ENCODE measurements at places on chromosomes 1 and 21.

- no peak for DNase-seq
Measured at GRCh38 chr1:159939678-159940002, 5.8 kb downstream of the IGSF9 start.

- peak; percentile 37 for DNase-seq
Measured at GRCh38 chr1:167629681-167630567, at the start of gene RCSD1. RCSD1 (plus strand) TSS chr1:167630232; CDS start chr1:167630424, 192 bp downstream.

DNA sequence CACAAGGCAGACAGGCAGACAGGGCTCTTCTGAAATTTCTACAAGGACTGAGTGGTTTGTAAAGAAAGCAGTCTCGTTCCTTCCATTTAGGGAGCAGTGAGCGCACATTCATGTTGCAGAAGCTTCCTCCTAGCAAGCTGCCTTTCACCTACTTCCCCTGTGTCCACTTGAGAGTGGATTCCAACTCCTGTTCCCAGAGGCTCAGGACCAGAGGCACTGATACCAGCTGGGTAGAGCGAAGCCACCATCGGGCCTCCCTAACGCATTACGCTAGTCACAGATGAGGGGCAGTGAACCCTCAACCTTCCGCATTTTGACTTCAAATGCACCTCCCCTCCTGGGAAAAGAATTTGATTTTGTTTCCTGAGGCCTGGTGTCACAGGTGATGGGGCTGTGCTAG lies 215.8 kb downstream of the SIPA1L2 start:
- DNase-seq = no peak

DNA sequence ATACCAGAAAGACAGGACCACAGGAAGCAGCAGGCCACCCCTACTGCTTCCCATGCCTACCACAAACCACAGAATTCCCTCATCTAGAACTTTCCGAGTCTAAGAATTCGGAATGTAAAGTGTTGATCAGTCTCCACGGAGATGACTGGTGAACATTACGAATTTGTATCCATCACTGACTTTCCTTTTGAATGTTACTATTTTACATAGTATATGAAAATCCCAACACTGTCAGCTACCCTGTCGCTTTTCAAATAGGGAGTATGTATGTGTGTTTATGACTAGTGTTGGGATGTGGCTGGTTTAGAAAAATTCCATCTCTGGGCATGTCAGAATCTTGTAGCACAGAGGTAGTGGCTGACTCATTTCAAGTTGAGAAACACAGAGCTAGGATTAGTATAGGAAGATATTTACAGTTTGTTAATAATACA lies 118.2 kb downstream of the COQ8A start:
- peak; percentile 49 for DNase-seq

- peak; percentile 83 for DNase-seq
Measured at GRCh38 chr1:117695796-117696490, 90.1 kb downstream of the TENT5C start.

DNA sequence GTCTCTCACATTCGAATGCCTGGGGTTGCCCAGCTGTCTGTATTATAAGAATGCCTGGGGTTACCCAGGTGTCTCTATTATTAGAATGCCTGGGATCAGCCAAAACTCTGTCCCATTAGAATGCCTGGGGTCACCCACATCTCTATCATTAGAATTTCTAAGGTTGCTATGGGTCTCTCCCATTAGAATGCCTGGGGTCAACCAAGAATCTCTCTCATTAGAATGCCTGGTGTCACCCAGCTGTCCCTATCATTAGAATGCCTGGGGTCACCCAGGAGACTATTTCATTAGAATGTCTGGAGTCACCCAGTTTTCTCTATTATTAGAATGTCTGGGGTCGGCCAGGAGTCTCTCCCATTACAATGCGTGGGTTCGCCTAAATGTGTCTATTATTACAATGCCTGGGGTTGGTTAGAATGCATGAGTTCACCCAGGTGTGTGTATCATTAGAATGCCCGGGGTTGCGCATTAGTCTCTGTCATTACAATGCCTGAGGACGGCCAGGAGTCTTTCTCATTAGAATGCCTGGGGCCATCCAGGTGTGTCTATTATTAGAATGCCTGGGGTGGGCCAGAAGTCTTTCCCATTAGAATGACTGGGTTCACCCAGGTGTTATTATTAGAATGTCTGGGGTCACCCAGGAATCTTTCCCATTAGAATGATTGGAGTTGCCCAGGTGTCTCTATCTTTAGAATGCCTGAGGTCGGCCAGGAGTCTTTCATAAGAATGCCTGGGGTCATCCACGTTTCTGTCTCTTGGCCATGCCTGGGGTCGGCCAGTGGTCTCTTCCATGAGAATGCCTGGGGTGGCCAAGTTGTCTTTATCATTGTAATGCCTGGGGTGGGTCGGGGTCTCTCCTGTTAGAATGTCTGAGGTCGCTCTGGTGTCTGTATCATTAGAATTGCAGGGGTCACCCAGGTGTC lies 59.6 kb downstream of the RNF187 start:
- DNase-seq = no peak

DNA sequence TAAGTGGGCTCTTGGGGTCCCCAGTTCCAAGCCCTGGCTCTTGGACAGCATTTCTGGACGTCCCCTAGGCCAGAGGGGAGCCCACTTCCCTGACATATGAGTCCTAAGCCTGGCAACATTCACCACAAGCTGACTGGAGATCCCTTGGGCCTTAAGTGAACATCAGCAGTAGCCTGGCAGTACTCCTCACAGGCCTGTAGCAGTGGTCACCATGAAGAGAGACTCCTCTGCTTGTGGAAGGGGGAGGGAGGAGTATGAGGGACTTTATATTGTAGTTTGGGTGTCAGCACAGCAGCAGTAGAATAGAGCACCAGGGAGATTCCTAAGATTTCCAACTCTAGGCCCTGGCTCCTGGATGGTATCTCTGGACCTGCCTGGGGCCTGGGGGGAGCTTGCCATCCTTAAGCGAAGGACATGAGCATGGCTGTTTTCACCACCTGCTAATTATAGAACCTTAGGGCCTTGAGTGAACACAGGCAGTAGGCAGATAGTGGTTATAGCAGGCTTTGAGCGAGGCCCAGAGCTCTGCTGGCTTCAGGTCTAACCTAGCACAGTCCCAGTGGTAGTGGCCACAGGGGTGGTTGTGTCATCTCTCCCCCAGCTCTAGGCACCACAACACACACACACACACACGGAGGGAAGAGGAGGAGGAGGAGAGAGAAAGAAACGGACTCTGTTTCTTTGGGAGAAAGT lies 71.4 kb upstream of the APOBEC4 start:
- DNase-seq = no peak

GRCh38 chr1:38571726-38572125 lies 287.8 kb downstream of the RRAGC start:
- no peak for DNase-seq

GRCh38 chr21:14318578-14318977 lies 64.4 kb downstream of the HSPA13 start:
- no peak for DNase-seq

DNA sequence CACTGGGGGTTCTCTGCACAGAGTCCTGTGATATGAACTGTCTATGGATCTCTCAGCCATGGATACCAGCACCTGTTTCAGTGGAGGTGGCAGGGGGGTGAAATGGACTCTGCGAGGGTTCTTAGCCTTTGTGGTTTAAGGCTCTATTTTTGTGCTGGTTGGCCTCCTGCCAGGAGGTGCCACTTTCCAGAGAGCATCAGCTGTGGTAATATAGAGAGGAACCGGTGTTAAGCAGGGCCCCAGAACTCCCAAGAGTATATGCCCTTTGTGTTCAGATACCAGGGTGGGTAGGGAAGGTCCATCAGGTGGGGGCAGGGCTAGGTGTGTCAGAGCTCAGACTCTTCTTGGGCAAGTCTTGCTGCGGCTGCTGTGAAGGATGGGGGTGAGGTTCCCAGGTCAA lies 330.0 kb upstream of the PLD5 start:
- DNase-seq = no peak

DNA sequence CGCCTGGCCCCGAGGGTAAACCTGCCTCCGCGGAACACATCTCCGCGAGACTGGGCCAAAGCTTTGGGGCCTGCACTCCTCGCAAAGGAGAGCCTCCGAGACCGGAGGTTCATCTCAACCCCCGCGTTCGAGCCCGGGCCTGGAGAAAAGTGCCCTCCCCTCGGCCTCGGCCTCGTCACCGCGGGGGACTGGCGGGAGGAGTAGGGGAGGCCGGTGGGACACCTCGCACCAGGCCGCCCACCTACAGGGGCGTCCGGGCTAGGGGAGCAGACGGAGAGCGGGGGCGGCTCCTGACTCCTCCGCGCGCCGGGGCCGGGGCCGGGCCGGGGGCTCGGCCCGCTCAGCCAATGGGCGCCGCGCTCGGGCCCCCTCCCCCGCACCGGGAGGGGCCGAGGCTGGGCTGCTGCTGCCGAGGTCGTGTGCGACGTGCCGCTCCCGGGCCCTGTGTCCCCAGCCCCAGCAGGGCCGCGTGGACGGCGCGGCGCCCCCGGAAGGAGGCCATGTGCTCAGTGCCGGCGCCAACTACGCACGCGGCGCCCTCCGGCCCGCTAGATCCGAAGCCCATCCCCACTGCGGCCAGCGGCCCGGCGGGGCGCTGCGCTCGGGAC lies 684 bp downstream of the SLC2A1 start:
- peak; percentile 85 for DNase-seq

DNA sequence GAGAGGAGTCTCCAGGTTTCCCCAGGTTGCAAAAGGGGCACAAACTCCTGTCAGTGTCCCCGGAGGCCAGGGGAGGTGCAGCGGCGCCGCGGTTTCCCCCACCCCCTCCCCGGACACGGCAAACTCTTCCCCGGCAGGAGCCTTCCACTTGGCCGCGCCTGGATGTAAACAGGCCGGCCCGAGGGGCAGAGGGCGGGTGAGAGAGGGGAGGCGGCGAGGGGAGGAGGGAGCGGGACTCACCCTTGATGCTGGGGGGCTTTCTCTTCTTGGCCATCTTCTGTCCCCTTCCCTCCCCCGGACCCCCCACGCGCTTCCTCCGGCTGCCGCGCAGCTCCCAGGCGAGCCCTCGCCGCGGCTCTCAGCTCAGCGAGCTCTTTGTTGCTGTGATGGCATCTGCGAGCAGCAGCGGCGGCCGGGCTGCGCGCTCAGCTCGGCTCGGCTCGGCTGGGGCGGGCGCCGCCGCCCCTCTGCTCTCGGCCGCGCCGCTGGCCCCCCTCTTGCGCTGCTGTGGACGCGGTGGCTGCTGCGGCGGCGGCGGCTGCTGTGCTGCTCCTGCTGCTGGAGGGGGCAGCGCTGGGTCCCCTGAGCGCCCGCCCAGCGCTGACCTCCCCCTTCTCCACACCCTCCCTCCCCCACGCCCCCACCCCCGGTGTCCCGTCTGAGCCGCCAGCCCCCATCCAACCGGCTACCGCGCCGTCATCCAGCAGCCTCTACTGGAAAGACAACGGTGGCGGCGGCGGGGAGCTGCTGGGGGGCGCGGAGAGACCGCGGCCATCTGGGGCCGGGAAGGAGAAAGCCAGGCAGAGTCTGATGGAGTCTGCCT lies 4.9 kb upstream of the SLC44A5 start:
- DNase-seq = peak; percentile 58

Data from AG08395 (cell line).